Central memory CD8-positive, alpha-beta T cell (primary cell): ENCODE measurements at places on chromosomes 16 and 17.

DNA sequence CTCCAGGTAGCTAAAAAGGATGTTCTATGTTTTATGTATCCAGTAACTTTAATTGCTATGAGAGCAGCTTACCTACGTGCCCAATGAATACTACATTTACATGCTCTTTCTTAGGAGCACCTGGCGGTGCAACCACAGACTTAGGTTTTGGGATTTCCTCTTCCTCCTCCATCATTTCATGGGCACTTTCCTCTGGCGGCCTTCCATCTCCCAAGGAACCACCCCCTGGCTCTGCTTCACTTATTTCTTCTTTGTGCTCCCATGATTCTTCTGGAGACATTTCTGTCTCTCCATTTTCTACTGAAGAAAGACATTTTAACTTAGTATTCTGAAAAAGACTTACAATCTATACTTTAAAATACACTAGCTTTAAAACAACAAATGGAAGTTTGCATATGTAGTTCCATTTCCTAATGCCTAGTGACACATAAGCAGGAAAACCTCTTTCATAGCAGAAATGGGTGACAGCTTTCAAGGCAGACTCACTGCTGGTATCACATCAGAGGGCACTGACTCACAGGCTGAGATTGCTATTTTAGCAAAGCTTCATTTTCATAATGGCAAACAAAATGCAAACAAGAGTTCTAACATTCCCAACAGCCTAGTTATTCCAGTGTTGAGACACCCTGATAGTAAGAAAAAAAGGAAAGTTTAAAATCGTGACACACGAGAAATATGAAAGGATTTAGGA, 19.1 kb downstream of the GSPT1 start:
- H3K27ac ChIP-seq: peak overlapping the region; percentile 40
- no peak for DNase-seq
- no peaks in the 10 kb centered on the region for H3K27me3 ChIP-seq
- no peak overlapping the region for H3K4me3 ChIP-seq

- H3K27ac ChIP-seq: no peak overlapping the region
- H3K4me3 ChIP-seq: no peak overlapping the region
- H3K27me3 ChIP-seq: no peaks in the 10 kb centered on the region
- DNase-seq: no peak
Measured at GRCh38 chr17:66540131-66540781, 237.8 kb downstream of the PRKCA start.

DNA sequence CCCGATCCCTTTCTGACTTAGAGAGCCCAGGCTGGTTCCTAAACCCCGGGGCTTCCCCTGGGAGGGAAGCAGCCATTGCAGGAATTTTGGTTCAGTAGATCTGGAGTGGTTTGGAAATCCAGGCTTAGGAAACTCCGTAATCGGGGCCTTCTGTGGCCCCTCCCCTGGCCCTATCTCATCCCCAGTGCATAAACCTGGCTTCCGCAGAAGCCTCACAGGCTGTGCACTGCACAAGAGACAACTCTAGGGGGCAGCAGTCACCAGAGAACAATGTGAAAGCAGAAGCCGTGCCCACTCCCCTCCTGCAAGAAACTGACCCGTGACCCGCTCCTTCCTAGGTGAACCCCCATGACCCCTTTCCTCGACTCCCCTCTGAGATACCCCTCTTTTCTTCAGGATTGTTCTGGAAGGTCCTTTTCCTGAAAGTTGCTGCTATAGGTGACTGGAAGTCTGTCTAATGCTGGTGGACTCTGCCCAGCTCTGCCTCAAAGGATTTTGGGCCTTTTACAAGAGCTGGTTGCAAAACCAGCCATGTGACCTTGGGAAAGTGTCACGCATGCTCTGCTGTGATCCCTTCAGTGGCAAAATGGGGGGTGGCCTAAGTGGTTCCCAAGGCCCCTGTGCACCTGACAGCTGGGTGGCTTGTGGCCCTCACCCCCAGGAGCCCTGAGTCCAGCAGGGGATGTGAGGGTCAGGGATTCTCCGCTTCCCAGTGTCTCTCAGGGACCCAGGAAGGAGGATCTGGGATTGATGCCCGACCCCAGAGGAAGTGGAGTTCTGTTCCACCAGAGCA, 14.4 kb downstream of the GUCY2D start:
- no peak for DNase-seq
- H3K4me3 ChIP-seq: peak overlapping the region; percentile 72
- H3K4me1 ChIP-seq: peaks cover 12% of the 10 kb centered on the region
- peaks cover 75% of the 10 kb centered on the region for H3K27me3 ChIP-seq
- H3K27ac ChIP-seq: no peak overlapping the region
- H3K36me3 ChIP-seq: no peaks in the 10 kb centered on the region

- H3K27ac ChIP-seq: no peak overlapping the region
- no peak overlapping the region for H3K4me3 ChIP-seq
- H3K36me3 ChIP-seq: peaks cover 2% of the 10 kb centered on the region
- H3K27me3 ChIP-seq: peaks cover 31% of the 10 kb centered on the region
Measured at GRCh38 chr16:71351558-71351901, 7.0 kb upstream of the CALB2 start.

- H3K4me3 ChIP-seq: no peak overlapping the region
- no peaks in the 10 kb centered on the region for H3K4me1 ChIP-seq
Measured at GRCh38 chr16:24815021-24815420, 30.7 kb upstream of the SLC5A11 start.

DNA sequence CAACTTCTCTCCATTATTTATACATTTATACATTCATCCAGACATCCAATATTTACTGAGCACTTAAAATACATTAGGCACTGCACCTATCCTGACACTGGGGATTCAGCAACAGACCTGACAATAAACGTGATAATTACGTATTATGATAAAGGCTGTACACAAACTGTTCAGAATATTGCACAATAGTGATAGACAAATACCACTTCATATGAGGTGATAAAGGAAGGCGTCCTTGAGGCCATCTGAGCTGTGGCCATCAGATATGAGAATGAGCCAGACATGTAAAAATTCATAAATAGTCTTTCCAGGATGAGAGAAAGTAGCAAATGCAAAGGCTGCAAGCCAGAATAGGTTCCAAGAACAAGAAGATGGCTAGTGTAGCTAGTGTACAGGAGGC, 8.6 kb downstream of the USP32 start:
- peaks cover 46% of the 10 kb centered on the region for H3K4me1 ChIP-seq
- H3K27me3 ChIP-seq: no peaks in the 10 kb centered on the region
- no peak overlapping the region for H3K27ac ChIP-seq
- H3K4me3 ChIP-seq: no peak overlapping the region
- no peak for DNase-seq
- H3K36me3 ChIP-seq: no peaks in the 10 kb centered on the region

GRCh38 chr17:51818777-51819176, 339.7 kb downstream of the CA10 start:
- H3K4me3 ChIP-seq: no peak overlapping the region
- no peaks in the 10 kb centered on the region for H3K4me1 ChIP-seq

DNA sequence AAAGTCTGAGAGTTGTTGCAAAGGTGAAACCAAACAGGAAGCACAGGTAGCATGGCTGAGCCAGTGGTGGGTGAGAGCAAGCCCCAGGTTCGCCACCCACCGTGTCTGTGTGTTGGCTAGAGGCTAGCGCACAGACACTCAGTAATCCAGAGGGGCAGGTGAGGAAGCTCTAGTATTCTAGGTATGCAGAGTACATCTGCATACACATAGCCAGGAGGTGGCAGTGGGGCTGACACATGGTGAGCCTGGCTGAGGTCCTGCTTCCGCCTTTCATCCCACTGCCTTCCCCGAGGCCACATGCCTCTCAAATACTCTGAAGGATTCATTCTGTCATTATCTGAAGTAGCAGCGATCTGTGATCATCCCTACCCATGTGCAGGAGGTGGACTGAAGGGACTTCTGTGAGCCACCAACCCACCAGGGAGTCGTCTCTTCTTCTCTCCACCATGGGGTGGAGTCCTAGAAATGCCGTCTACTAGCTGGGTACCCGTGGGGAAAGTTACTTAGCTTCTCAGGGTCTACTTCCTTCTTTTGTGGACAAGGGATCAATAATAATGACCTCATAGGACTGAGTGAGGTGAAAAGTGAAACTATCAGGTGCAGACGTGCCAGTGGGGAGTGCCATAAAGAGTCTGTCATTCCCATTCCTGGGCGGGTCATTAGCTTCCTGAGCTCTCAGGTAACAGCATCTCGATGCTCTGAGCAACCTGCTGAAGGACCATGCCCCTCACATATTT, 36.0 kb upstream of the ICAM2 start:
- H3K4me1 ChIP-seq: peaks cover 47% of the 10 kb centered on the region
- no peak for DNase-seq
- no peaks in the 10 kb centered on the region for H3K27me3 ChIP-seq
- H3K27ac ChIP-seq: peak overlapping the region; percentile 75
- peaks cover 45% of the 10 kb centered on the region for H3K36me3 ChIP-seq
- peak overlapping the region; percentile 46 for H3K4me3 ChIP-seq

DNA sequence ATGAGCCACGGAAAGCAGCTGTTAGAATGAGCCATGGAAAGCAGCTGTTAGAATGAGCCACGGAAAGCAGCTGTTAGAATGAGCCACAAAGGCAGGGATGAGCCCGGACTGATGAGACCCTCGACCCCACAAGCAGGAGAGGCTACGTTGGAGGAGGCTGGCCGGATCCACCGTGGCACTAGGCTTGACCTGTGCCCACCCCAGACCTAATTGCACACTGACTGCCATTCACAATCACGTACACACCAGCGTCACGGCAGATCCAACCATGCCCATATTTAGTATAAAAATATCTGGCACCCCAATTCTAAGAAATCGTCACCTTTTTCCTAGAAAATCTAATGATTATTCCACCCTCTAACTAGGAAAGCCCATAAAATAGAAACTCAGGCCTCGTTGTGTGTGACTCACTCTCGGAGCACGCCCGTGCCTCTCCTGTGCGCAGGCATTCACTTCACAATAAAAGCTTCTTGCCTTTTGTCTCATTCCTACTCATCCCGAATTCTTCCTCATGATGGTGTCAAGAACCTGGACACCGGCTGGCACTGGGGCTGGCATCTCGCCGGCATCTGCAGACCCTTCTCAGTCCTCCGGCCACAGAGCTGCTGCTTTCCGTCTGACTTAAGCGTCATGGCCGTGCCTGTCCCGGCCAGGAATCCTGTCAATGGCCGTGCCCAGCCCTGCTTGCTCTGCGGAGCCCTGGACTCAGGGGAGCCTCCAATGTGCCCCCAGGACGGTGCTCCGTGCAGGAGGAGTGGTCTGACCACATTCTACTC, 5.5 kb upstream of the SECTM1 start:
- DNase-seq: no peak
- H3K27me3 ChIP-seq: peaks cover 9% of the 10 kb centered on the region
- H3K4me1 ChIP-seq: peaks cover 10% of the 10 kb centered on the region
- no peaks in the 10 kb centered on the region for H3K36me3 ChIP-seq
- H3K27ac ChIP-seq: no peak overlapping the region
